Stimulated activated CD8-positive, alpha-beta memory T cell treated with anti-CD3 and anti-CD28 coated beads, Interleukin-4, amount 100 ng/mL, for 48 hours (primary cell): ENCODE measurements at places on chromosomes 5 and 9.

GRCh38 chr5:118033686-118034338 is 954.5 kb downstream of the DTWD2 start:
- no peak for DNase-seq

GRCh38 chr5:150295741-150296486 is 6.3 kb upstream of the CAMK2A start:
- no peak for DNase-seq

GRCh38 chr5:87313216-87313615 is 45.5 kb downstream of the RASA1 start:
- DNase-seq = no peak

DNA sequence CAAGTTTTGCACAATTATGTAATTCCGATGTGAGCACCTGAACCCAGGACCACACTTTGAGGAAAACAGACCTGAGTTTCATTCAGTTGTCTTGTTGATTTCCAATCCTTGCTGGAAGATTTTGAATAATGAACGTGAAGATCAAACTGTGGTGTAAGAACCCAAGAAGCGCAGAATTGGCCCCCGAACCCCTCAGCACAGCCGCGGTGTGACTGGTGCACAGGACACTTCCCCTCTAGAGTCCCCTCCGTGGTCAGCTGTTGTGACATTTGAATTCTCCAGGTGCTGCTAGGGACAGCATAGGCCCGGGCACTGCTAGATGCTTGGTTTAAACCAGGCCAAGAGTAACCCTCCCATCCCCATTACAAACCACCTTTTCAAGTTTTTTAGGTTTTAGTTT is 1.7 kb downstream of the BRD3OS start:
- no peak for DNase-seq
